ENCODE measurements at places on chromosomes 2 and 18.

- no peak for DNase-seq
Measured at GRCh38 chr18:44507729-44508325, 172.9 kb upstream of the SETBP1 start.

DNA sequence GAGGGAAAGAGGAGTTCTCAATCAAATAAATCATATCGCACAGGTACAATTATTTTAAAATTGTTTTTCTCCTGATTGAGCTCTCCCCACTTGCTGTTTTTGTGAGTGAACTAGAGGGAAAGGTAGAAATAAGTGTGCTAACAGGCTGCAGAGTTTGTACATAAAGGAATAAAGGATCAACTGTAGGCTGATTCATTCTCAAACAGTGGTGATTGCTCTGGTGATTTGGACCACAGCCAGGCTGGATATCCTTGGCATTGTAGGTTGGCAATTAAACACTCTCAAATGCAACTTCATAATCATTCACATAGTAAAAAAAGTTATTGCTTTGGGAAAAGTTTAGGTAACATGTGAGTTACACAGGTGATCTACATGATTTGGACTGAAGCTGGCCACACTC, 29.8 kb downstream of the LRP1B start:
- DNase-seq = no peak

GRCh38 chr2:17780546-17780945, 26.6 kb downstream of the GEN1 start:
- no peak for DNase-seq

DNA sequence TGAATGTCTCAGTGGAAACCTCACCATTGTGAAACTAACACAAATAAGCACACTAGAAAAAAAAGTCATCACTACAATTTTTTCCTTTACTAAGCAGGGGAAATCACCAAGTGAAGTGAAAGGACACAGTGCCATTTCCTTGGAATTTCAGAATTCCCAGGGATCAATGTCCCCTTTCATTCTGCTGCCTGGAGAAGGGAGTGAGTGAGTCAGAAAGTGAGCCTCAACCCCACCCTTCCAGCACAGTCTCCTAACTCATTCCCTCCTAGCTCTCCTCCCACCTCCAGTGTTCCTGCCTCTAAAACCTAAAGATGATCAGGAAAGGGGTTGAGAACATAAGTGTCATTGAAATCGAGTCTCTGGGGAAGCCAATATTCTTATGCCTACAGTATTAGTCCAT, 608.5 kb downstream of the RNF144A start:
- DNase-seq = no peak

DNA sequence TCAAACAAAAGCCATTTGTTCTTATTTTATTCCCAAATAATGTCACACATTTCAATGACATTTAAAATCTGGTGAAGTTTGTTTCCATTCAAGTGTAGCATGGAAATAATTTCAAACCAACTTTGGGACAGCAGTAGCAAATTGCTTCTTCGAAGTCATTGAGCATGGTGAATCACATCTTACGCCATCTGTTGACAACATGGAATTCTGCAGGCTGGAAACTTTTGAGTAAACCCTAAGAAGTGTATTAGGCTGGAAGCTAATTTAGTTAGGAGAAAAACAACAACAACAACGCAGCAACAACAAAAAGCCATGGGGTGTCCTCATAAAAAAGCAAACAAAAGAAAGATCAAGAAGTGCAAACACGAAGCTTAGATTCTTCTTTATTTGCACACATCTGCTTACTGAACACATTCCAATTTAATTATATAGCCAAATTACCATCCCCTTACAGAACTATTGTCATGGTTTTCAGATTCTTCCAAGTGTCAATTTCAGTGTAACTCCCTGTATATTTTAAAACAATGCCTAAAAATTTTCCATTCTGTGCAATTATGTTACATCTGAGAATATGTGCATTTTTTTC, 659.0 kb upstream of the CDH7 start:
- no peak for DNase-seq
